ENCODE measurements at places on chromosomes 5 and 9.

DNA sequence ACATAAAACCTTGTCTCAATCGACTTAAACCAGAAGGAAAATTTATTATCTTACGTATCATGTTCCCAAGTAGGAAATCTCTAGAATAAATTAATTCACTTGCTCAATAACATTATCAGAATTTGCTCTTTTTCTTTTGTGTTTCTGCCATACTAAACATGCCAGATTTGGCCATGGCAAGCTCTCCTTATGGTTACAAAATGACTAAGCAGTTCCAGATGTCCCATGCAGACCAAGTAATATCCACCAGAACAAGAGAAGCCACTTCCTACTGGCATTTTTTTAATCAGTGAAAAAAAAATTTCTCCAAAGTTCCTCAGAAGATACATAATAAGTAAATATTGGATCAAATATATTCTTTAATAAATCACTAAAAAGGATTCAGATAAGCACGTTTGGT lies 25.2 kb upstream of the ADAMTS6 start:
- no peak for DNase-seq

DNA sequence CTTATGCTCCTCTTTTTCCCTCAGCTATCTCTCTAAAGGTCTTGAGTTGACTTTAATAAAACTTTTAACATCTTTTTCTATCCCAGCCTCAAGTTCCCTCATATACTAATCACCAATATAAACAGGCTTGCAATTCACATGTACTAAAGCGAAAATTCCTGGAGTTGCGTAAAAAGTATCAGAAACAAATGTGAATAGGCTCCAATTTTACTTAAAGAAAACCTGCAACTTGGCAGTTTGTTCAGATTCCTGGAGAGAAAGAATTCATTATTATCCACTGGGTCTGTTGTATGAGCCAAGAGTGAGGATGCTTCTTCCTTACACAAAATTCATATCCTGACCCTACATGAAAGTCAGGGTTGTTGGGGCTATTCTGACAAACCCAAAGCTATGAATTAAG lies 384.2 kb downstream of the DTWD2 start:
- DNase-seq = no peak

DNA sequence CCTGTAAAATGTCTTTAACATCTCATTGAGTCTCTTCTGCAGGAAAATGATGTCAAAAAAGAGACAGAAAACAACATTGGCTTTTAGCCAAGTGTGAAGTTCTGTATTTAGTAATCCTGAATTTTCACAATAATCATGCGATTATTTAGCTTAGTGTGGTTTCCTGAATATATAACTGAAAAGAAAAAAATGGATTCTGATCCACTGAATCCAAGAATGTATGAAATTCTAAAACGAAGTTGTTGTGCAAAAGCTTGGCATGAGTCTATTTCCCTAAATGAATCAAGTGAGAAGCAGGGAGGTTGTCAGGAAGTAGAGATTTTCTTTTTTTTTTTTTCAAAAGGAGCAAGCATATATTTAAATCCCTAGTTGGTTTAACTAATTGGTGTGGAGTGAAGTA lies 145.9 kb upstream of the CDH6 start:
- DNase-seq = no peak

DNA sequence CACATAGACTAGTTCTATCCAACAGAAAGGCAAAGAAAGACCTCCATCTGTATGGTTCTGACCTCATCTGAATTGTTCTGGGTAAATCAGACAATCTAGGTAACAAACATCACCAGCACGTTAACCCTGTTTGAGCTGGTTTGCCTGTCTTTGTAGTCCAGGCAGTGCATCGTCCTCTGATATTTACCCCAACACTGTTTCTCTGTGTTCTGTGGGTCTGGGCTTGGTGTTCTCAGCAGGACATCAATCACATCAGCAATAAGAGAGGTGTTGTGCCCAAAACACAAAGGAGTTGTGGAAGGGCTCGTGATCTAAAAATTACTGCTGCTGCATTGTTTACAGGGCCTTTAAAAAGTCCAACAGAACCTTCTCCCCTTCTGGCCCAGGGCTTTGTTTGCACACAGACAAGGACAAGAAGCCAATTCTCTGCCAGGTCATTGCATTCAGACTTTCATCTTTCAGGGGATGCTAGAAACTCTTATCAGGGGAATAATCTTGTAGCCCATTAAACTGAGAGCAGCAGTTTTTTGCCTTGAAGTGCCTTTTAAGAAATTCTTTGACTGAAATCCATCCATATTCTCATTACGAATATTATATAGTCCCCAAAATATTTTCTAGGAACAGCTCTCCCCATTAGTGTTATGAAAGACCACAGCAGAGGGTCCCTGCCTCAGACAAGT lies 30.5 kb upstream of the MAP1B start:
- DNase-seq = no peak

DNA sequence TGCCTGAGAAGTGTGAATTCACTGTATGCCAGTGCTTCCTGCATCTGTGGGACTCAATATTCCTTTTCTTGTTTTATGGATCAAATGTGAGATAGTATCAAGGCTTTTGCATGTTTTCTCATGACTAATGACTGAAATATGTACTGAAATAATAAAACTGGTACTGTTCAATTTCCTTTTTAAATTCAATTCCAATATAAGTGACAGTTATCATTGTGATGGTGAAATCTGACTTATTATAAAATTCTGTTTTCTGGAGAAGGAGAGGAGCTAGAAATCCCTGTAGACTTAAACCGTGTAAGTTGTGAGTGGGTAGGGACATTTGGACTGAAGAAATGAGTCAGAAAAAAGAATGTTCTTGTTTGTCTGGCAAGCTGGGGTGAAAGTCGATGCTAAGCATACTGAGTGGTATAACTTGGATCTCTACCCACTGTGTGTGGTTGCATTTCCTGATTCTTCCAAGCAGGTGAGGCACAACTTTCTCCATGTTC lies 245.2 kb downstream of the EFNA5 start:
- no peak for DNase-seq

- DNase-seq = no peak
Measured at GRCh38 chr5:32275396-32275741, 37.4 kb downstream of the MTMR12 start.

- DNase-seq = no peak
Measured at GRCh38 chr9:18939943-18940342, 93.1 kb downstream of the SAXO1 start.

- DNase-seq = no peak
Measured at GRCh38 chr5:170741801-170742200, 41.7 kb upstream of the GABRP start.

DNA sequence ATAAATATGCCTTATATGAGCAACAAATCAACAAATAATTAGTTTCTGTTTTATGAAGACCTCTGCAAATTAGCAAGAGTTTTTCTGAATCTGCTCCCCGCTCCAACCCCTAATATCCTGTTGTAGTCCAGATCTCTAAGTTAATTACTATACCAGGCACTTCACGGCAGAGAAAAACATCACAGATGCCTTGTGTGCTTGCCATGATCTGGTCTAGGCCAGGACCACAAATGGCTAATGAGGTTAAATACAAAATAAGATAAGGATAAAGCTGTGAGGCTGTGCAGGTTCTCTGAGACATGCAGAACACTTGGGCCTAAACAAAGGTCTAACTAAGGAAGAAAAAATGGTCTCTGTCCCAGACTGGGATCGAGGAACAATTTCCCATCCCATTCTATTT lies 150.8 kb downstream of the SLIT3 start:
- DNase-seq = no peak

DNA sequence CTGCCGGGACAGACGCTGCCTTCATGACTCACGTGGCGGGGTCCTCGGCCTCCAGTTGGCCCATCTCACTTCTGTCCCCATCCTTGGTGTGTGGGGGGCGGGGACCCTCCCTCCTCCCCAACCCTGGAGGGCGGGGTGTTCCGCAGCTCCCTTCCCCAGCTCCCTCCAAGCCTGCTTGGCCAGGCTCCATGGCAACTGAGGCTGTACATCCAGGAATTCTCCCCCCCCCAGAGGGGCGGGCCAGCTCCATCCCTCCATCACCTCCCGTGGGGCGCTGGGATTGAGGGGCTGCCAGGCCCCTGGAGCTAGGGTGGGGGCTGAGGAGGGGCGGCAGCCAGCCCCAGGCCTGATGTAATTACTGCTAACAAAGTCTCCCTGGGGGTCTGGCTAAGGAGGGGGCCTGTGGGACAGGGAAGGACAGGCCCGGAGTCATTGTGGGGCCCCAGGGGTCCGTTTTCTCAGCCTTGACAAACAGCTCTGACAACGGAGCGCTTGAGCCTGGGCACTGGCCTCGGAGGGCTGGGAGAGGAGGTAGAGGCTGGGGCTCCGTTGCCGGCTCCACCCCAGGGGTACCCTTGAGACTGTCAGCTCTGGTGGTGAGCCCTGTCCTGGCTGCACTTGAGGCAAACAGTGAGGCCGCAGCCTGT lies 8.0 kb downstream of the DIPK1B start:
- DNase-seq = no peak

DNA sequence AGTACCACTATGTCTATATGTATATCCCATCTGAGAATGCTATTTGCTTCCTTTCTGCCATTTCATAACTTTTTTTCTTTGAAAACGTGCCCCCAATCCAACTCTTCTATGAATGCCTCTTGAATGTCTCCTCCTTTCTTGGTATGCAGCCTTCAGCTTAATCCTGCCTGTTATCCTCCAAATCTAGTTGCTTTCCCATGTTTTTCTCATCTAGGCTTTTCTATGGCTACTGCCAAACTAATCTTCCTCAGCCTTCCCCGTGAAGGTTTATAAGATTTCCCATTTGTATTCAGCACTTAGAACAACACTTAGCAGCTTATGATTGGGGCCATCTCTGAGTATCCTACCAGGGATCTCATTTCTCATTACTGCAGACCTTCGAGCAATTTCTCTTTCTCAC lies 2.5 kb downstream of the TGFBR1 start:
- no peak for DNase-seq

- DNase-seq = no peak
Measured at GRCh38 chr5:113510836-113511451, 2.5 kb upstream of the YTHDC2 start.

DNA sequence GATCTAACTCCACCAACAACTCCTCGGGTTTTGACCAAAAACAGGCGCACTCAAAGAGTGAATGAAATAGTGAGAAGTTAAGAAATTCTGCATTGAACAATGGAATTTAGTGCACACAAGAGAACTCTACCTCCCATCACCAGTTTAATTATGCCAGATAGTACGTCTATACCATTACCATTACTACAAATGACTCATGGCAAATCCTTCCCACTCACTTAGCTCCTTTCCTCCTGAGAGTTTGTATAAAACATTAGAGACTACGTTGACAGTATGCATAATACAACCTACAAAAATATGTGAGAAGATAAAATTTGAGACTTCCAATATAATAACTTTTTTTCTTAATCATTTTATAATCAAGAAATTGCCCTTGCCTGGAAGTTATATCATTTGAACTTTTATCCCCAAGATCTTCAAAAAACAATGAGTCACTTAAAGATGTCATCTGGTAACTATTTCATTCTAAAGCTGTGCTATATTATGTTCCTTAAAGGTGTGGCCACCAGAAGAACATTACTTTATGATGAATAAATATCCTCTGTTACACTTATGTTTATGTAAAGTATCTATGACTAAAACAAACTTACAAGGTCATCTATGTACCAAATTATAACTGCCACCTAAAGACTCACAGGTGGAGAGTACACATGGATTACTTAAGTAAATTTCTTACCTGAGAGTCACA lies 297.9 kb upstream of the PTGER4 start:
- DNase-seq = no peak

GRCh38 chr5:173139631-173140030 lies 4.7 kb upstream of the BNIP1 start:
- no peak for DNase-seq
